CD8-positive, alpha-beta memory T cell (primary cell): ENCODE measurements at places on chromosomes 12 and 14. TPM values are rescaled to one million over a fixed set of nuclear protein-coding genes. Genes with fewer than 3 reads are reported as not detected.

DNA sequence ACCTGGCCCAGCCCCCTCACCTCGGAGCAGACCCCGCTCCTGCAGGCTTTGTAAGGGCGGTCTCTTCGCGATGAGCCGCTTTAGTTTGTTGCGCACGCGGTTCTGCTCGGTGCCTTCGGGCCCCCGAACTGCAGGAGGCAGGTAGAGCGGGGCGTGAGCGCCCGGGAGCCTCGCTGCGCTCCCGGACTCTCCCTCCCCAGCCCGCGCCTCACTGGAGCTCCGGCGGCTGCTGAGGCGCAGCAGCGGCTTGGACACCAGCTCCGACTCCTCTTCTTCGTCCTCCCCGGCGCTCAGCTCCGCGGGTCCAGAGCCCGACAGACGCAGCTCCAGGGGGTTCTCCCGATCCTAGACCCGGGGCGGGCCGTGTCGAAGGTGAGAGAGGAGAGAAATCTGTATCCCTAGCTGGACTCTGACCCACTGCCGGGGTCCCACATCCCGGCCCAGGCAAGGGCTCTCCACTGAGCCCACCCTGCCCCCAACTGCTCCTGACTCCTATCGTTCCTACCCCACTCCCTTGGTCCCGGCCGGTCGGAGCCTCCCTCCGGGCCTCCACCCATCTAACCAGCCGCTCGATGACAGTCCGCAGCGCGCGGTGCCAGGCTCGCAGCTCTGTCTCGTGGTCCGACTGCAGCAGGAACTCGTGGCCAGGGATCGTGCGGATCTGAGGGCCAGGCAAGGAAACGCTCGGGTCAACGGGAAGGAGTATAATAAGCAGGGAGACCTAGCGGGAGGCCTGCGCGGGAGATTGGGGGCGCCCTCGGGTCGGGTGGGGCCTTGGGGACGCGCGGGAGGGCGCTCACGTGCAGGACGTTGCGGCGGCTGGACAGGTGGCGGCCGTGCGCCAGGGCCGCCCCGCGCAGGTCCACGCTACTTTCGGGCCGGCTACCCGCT, 4.2 kb downstream of the ARHGAP9 start:
- no peak for DNase-seq

DNA sequence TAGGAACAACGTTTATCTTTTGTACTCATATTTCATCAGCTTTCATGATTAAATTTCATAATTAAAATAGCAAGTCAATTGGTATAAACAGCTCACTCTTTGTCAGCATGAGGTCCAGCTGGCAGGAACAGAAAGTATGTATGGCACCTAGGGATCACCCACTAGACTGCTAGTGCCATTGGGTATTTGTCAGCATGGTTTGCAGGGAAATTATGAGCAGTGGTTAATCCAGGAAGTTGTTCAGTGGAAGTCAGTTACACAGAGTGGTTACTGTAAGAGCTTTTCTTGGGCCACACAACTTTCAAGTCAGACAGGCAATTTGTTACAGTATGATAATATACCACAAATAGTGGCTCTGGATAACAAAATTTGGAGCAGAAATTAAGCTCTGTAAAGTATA, 340.3 kb upstream of the RGS6 start:
- no peak for DNase-seq

GRCh38 chr12:53928054-53928835, 10.4 kb upstream of the HOXC13 start:
- no peak for DNase-seq

DNA sequence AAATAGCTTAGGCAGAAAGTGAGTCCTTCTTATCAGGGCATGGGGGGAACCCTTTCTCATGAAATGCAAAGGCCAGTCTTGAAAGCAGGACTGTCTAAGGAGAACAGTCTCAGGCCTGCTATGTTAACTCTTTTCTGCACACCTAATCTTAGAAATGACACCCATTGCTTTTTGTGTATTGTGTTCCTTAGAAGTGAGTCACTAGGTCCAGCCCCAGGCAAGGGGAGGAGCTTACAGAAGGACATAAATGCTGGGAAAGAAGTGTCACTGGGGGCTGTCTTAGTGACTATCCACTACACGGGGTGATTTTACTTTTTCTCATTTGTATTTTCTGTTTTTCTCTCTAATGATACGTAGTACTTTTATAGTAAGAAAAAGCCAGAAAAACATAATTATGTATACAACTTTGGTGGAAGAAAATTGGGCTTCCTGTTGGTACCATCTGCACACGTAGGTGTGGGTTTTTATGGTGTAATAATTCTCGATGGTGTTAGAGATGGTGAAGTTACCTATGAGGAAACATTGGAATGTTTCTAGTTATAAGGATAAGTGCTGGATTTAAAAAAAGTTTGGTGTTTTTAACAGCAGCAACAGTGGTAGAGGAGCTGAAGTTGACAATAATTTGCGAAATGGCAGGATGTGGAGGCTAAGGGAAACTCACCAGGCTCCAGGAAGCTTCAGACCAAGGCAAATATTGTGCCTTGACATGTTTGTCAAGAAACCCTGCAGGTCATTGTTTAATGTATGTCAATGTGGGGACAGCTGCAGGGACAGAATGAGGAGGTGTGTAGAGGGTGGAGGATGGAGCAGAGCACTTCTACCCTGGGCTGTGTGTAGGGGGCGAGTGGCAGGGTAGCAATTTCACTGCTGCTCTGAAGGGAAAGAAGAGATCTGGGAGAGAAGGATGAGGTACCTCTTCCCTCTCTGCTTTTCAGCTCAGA, 214.9 kb downstream of the KTN1 start:
- no peak for DNase-seq

DNA sequence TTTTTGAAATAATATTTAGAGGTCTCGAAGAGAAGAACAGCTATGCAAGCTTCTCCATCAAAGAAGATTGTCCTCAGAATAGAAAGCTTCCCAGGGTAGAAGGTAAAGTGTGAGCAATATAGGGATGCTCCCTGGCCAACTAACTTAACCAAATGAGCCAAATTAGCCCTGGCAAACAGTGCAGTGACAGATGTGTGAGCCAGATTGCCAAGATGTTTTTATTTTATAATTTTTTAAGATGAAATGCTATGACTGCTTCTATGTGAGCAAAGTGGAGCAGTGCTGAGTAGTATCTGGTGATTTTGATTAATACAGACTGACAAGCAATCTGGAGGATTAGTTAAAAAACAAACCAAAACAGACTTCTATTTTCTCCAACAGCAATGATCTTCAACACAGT, 202.1 kb downstream of the NOVA1 start:
- no peak for DNase-seq

DNA sequence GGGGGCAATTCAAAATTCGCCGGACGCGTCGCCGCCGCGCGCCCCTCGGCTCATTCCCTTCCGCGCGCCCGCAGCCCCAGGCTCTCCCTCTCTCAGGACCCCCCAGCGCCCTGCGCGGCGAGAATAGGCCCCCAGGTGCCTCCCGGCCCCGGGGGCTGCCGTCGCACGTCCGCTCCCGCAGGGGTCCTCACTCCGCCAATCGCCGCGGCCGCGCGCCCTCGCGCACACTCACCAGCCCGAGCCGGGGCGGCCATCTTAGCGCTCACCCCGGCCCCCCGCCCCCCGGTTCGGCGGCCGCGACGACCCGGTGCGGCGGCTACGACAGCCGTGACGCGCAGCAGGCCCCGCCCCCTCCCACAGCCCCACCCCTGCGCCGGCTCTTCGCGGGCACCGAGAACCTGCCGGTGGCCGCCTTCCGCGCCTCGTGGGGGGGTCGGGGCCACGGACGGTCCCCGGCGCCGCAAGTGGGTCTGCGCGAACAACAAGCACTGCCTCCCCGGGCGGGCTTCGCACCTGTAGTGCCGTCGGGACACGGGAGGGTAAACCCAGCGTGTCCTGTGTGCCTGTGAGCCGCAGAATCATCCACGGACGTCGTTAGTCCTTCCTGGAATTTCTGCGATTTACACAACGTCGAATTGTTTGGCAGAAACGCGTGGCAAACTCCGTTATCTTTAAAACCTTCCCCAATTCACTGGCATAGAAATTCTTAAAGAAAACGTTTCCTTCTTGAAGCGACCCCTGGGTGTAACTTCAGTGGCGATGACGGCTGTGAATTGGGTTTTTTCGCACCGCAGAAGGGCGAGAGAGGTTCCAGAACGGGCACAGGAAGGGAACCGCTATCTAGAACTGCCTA, 2.5 kb downstream of the USP44 start:
- DNase-seq: peak; percentile 81

GRCh38 chr14:98928418-98928817, 343.6 kb downstream of the BCL11B start:
- no peak for DNase-seq

GRCh38 chr12:7872566-7873319, at the start of gene SLC2A14:
Gene SLC2A14 (minus strand): TSS chr12:7872915. CDS start chr12:7869880, 3,035 bp downstream.
- DNase-seq: no peak

DNA sequence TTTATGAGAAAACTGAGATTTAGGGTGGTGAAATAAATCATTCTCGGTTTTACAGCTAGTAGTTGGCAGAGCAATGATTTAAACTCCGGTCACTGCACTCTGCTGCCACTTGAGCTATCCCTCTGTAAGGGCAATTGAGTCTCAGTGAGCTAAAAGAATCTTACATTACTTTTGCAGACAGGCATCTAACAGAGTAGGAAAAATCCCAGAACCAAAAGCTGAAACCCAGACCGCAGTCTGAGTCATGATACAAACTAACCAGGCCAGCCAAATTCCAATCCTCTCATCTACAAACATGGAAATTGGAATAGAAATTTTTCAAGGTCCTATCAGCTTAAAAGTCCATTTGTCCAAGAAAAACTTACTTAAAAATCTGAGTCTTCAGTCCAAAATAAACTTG, 73.7 kb downstream of the ANKS1B start:
- no peak for DNase-seq

- DNase-seq: no peak
Observed at GRCh38 chr14:100409651-100410050, 86.5 kb downstream of the SLC25A47 start.

MYO1H gene
- total RNA-seq: not detected

CCDC38 gene
- total RNA-seq: 0.46 TPM

HOTAIR gene
- not detected for total RNA-seq

KRT79 gene
- total RNA-seq: not detected

PLD4 gene
- not detected for total RNA-seq

UNC79 gene
- total RNA-seq: not detected
